NCI-H446 treated with DMSO at 0.1 percent for 48 hours (cell line): ENCODE measurements at places on chromosomes 2 and 18.
A peak's percentile ranks its signal among the peaks of the same experiment; 100 is the strongest.

GRCh38 chr2:11807156-11808015 lies 61.0 kb downstream of the LPIN1 start:
- DNase-seq = no peak

DNA sequence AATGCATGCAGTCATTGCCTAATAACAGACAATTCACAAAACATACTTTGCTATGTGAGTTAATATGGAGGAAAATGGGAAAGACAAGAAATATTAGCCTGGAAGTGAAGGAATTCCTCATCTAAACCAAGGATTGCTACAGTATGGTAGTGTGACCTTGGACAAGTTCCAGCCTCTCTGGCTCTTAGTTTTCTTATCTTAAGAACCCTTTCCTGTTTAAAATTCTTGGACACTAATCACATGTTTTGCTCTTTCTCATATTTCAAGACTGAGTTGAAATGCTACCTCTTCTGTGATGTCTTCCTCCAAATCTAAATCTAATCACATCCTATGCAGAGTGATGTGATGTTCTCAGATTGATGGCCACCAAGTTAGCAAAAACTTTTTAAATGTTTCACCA lies 20.8 kb upstream of the ADAM23 start:
- no peak for DNase-seq

DNA sequence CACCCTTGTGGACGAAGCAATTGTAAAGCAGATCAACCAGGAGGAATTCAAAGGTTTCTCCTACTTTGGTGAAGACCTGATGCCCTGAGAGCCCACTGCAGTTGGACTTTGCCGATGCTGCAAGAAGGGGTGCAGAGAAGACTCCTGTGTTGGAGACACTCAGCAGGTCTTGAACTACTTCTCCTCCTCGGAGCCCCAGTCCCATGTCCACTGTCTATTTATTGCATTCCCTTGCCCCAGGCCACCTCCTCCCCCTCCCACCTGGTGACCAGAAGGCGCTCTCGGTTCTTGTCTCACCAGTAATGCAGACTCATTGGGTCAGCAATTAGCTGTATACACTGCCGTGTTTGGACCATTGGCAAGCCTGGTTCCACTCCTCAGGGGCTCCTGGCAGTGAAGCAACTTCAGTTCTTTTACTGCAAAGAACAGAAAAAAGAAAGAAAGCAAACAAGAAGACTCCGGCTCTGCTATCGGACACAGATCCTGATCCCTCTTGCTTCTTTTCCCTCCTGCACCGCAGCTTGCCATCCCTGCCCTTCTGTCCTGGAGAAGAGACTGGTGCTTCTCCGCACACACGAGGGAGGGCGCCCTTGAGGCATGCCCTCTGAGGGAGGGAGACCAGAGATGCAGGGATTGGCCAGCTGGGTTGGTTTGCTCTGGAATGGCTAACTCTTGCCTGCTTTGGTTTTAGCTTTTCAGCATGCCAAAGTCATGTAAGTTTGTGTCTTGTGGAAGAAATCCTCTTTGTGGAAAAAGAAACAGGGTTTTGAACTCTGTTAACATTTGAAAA lies 112.2 kb upstream of the EPAS1 start:
- DNase-seq = no peak

GRCh38 chr2:187577310-187577709 lies 23.1 kb upstream of the TFPI start:
- no peak for DNase-seq

DNA sequence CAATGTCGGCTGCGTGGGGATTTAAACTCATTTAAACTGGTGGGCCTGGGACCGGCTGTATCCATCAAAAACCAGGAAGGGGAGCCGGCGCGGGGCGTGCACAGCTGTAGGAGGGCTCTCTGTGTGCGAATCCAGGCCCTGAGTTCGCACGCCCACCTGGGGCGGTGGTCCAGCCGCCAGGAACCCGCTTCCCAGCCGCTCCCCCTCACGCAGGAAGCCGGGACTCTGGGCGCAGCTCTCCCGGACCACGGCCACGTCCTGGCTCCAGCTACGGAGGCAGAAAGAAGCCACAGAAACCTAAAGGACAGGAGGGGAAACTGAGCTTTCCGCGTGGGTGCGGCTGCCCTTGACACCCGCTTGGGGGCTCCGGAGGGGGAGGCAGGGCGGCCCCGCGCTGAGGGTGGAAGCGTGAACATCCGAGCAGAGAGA lies 80.6 kb downstream of the GFPT1 start:
- no peak for DNase-seq

DNA sequence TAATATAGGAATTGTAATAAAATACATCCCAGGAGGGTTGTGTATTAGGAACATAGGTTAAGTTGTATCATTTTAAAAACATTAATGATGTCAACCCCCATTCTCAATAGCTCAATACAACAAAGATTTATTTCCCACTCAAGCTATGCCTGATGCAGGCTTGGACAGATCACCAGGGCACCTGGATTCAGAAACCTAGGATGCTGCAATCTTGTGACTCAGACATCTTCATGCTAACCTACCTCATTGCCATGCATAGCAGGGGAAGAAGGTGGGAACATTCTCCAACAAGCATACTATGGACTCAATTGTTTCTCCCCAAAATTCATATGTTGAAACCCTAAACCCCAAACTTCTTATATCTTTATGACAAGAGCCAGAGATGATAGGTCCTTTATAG lies 244.2 kb downstream of the CD226 start:
- DNase-seq = no peak

GRCh38 chr2:237156857-237157779 lies 71.4 kb downstream of the COPS8 start:
- no peak for DNase-seq

DNA sequence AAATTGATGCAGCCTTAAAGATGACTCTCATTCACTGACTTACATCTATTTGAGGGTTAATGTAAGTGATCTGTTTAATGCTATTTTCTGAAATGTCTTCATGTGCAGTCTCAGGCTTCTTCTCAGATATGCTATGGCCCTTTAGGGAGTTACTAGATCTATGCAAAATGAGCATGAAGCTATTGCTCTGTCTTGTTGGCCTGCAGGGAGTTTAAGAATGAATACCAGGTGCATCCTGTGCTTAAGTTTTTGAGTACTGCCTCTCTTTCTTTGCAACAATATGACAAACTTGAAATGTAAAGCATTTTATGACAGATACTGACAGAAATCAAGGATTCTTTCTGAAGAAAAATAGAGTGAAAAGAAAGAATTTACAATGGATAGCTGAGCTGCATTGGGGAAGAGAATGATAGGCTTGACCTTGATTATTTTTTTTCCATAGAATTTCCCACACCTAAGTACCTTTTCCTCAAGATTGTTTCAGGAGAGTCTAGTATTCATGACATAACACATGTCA lies 1058.3 kb upstream of the TMEFF2 start:
- no peak for DNase-seq

DNA sequence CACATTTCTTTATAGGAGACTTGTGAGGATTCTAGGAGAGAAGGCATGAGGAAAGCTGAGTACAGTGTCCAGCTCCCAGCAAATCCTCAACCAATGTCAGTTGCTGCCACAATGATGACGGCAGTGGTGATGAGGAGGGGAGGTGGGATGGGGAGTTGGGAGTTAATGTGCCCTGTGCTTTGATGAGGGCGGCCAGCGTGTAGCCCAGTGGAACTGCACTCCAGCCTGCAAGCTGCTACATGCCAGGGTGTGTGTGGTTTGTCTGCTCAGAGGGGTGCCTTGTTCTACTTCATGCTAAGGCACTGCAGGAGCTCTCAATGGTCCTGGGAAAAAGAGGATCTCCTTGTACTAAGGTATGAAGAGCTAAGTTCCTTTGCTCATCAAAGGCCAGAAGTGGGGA lies 96.1 kb downstream of the MSH2 start:
- no peak for DNase-seq

GRCh38 chr2:238290091-238290509 lies 1.7 kb upstream of the PER2 start:
- DNase-seq = no peak

DNA sequence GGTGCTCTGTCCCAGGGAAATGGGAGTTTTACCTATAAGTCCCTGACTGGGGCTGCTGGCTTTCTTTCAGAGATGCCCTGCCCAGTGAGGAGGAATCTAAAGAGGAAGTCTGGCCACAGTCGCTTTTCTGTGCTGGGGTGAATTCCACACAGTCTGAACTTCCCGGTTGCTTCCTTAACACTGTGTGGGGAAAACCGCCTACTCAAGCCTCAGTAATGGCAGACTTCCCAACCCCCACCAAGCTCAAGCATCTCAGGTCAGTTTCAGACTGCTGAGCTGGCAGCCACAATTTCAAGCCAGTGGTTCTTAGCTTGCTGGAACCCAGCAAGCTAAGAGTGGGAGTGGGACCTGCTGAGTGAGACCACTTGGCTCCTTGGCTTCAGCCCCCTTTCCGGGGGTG lies 54.9 kb downstream of the NUP35 start:
- no peak for DNase-seq

DNA sequence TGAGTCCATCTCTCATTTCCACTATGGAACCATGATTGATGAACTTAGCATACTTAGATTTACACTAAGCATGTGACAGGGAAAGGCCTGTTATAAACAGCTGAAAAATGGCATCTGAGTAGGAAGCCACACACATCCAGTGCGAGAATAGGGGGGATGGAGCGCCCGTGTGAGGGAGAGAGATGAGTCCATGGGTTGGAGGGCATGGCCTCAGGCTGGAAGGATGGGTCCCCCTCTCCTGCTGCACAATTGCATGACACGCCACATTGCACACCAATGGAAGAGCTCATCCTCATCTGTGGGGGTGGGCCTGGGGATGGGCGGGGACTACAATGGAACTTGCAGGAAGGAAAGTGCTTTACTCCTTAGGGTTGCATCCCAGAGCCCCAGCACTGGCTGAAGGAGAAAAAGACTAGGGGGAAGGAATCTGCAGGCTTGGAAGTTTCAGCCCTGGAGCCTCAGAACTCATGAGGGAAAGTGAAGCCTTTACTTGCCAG lies 46.4 kb upstream of the CXCR4 start:
- DNase-seq = no peak

DNA sequence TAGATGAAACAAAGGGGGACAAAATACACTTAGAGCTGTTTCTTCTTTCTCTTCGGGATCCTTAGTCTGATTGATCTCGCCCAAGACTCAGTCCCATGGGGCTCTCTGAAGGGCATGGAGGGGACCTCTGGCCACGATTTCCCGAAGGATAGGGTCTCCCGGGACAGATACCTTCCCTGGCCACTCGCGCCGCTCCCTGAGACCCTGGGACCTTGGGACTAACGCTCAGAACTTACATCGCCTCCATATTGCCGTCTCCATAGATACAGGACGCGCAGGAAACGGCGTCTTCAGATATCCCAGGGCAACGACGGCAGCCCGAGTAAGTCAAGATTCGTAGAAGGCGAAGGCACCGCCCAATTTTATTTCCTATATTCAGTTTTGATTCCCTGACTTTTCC lies at the start of gene CFAP65:
CFAP65 (minus strand) TSS at position 265 of the 400 bp plus-strand sequence. CDS start 2,468 bp downstream, outside the sequence.
- DNase-seq = peak; percentile 3

GRCh38 chr18:10571537-10571936 lies 45.7 kb downstream of the NAPG start:
- no peak for DNase-seq

GRCh38 chr2:39136799-39137198 lies 15.9 kb upstream of the SOS1 start:
- DNase-seq = no peak

DNA sequence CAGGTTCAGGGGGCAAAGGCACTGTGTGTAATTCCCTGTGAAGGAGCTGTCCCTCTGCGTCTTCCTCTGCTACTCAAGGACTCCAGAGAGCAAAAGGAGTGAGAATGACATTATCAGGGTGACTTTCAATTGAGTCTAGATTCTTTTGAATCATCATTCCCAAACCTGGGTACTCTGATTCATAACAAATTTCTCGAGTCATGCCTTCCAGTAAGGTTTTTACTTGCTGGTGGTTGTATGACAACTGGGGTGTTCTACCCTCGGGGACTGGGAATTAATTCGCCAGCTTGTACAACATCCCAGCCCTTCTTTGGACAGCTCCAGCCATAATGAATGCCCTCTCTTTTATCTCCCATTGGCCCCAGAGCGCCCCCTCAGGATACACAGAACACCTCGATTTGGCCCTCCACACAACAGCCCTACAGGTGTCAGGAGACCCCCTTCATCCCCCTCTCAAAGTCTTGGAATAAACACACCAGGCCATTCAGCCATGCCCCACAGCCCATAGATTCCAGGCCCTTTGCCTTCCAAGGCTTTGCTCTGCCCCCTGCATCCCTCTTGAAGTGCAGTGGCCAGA lies 254.5 kb downstream of the KLHL29 start:
- DNase-seq = no peak

DNA sequence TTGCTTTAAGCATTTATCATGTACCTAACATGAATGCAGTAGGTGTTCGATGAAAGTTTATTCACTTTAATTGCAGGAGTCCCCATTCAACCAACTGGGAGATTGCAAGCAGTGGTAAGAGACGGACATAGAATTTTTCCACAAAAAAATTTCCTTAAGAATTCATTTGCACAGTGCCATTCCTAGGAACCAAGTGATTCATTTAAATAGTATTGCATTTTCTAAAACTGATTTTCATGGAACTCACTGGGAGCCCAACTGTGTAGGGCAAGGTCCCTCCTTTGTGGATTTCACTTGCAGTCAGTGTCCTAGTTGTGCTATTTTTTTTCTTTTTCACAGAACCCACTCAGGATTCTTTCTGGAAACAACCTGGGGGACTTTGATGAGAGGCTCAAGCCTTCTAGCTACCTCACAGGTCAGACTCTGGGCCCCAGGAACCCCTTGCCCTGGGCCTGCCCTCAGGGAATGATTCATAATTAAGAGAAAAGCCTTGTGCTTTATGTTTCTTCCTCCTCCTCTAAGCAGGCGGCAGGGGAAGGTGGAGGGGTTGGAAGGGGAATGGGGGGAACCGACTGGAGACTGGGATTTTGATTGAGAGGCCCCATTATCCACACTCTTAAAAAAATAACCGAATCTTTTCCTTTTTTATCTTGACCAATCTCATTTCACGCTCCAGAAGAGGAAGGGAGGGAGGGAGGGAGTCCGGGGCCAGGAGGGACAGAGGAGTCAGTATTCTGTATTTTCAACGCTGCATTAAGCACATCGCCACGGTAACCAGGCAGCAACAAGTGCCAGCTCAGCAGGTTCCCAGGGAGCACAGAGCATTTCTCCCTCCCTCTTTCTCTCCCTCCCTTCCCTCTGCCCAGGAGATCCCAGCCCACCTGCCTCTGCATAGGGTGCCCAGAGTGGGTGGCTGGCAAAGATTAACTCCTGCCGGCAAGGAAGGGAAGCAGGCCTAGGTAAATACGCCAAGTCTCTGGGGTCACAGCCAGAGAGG lies 51.8 kb downstream of the PSD4 start:
- DNase-seq = peak; percentile 21

GRCh38 chr2:172775319-172775718 lies 39.7 kb downstream of the RAPGEF4 start:
- DNase-seq = peak; percentile 64
